Activated CD8-positive, alpha-beta T cell treated with anti-CD3 and anti-CD28 coated beads, Interleukin-2, amount 10 ng/mL, durations not matched to agents 7 days and 5 days (primary cell): ENCODE measurements at places on chromosomes 4 and X. TPM values are rescaled to one million over a fixed set of nuclear protein-coding genes. Genes with fewer than 3 reads are reported as not detected.

ABCG2 gene
- 0.57 TPM for total RNA-seq

ARHGAP36 gene
- total RNA-seq = not detected

ATRX gene
- 59.9 TPM for total RNA-seq

RPS6KA6 gene
- not detected for total RNA-seq

EVC2 gene
- 1.3 TPM for total RNA-seq

AKAP14 gene
- not detected for total RNA-seq
